Endothelial cell (in vitro differentiated cells): ENCODE measurements at places on chromosomes 2 and 18. TPM values are rescaled to one million over a fixed set of nuclear protein-coding genes. Genes with fewer than 3 reads are reported as not detected.

KIAA2012 gene
- 0.08 TPM for total RNA-seq

ATF2 gene
- total RNA-seq = 63.3 TPM

DNA sequence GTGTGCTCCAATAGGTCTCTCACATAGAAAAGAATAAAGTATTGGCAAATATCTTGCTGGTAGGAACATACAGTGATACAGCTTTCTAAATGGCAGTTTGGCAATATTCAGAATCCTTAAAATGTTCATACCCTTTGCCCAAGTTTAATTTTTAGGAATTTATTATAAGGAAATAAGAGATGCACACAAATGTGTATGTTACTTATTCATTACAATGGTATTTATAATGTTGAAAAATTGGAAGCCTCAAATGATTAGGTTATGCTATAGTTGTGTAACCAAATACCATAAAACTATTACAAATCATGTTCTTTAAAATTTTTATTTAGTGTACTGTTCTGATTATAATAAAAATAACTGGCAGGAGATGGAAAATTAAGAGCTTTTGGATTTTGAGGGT lies 196.8 kb downstream of the MCFD2 start:
- peaks cover 6% of the 10 kb centered on the region for H3K36me3 ChIP-seq
- DNase-seq = no peak
- H3K4me1 ChIP-seq = peaks cover 17% of the 10 kb centered on the region
- no peak overlapping the region for H3K4me3 ChIP-seq
- no peak overlapping the region for H3K27ac ChIP-seq
- H3K27me3 ChIP-seq = no peaks in the 10 kb centered on the region

RAMP1 gene
- total RNA-seq = 2.2 TPM

DNA sequence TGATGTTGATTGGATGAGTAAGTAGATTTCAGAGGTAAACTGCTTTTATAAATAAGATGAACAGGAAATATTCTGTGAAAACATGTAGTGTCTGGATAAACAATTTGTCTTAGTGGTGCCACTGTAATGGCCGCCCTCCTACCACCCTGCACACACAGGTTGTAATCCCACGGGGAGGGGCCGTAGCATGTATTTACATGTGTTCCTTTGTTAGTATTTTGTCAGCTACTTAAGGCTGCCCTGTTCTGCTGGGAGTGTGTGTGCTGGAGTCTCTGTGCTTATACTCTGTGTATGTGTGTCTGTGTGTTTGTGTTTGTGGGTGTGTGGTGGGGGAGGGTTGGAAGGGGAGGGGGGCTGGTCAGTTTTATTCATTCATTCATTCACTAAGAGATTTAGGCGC lies 5.1 kb downstream of the TSHZ1 start:
- peaks cover 5% of the 10 kb centered on the region for H3K36me3 ChIP-seq
- peaks cover 7% of the 10 kb centered on the region for H3K27me3 ChIP-seq
- no peak overlapping the region for H3K4me3 ChIP-seq
- DNase-seq = no peak
- peaks cover 18% of the 10 kb centered on the region for H3K4me1 ChIP-seq

NEURL3 gene
- not detected for total RNA-seq

SERPINB13 gene
- not detected for total RNA-seq

CCDC141 gene
- total RNA-seq = 0.67 TPM

DNA sequence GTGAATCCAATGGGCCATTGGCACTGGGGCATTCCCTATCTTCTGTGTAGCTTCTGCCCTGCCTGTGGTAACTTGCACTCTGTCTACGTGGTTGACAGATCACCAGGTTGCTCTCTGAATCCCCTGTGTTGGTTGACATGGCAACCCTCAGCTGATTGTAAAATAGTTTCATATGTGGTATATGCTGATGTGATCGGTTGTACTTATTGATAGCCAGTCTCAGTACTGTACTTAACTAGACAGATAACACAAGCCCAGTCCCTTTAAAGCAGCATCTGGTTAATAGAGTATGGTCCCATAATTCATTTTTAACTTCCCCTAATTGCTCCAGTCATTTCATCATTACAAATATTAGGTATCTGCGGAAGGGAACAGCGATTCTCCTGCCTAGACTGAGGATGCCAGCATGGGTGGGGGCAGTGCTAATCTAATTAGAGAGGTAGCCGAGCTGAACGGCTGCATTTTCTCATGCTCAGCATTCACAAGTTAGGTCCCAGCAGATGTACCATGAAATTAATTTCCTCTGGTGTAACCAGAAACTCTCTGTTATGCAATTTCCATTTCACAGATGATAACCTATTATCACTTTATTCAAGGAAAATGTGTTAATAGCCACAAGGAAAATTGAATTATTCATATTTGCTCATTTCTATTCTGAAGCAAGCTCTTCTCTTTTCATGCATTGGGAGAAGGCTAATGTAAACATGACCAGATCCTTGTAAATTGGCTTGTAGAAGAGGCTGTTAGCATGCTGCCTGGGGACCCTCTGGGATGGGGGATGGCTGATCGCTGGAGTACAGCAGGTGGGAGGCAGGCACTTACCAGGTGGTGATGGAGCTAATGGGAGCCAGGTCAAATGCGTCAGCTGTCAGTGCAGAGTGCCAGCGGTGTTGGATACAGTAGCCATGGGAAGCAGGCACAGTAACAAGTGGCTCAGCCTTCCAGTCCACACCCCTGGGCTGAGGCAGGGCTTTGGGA lies 608.3 kb downstream of the GALR1 start:
- no peak for DNase-seq
- peaks cover 6% of the 10 kb centered on the region for H3K27me3 ChIP-seq
- H3K4me3 ChIP-seq = no peak overlapping the region
- peaks cover 4% of the 10 kb centered on the region for H3K36me3 ChIP-seq
- no peak overlapping the region for H3K27ac ChIP-seq

SRD5A2 gene
- total RNA-seq = 0.64 TPM

- no peak for DNase-seq
- H3K4me3 ChIP-seq = no peak overlapping the region
- no peak overlapping the region for H3K27ac ChIP-seq
- no peaks in the 10 kb centered on the region for H3K36me3 ChIP-seq
- H3K27me3 ChIP-seq = peaks cover 2% of the 10 kb centered on the region
Observed at GRCh38 chr18:36419900-36420531, 122.5 kb downstream of the FHOD3 start.

GRCh38 chr18:64365106-64365505 lies 216.2 kb upstream of the LINC00305 start:
- H3K36me3 ChIP-seq = peaks cover 7% of the 10 kb centered on the region
- H3K27ac ChIP-seq = no peak overlapping the region
- DNase-seq = no peak
- no peaks in the 10 kb centered on the region for H3K27me3 ChIP-seq
- H3K4me1 ChIP-seq = peaks cover 2% of the 10 kb centered on the region

PLGLB2 gene
- total RNA-seq = 1.5 TPM

DOK1 gene
- total RNA-seq = 27.8 TPM
